Hematopoietic multipotent progenitor cell treated with erythropoietin and hydrocortisone succinate and interleukin-3 and kit ligand, for 6 days (in vitro differentiated cells): ENCODE measurements at places on chromosomes 5 and 9.

- DNase-seq = no peak
Measured at GRCh38 chr5:1536322-1536845, 12.6 kb upstream of the LPCAT1 start.

DNA sequence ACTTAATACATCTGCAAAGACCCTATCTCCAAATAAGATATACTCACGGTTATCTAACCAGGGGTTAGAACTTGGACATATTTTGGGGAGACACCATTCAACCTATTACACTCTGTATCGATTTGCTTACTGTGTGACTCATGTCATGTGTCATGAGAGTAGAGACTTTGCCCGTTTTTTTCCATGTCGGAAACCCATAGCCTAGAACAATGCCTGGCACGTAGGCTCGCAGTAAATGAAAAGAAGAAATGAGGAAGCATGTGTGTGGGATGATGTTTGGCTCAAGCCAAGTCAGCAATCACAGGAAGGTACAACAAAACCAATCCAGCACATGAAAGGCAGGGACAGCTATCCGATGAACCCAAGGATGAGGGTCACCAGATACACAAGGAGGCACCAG is 94.6 kb upstream of the DNAH5 start:
- no peak for DNase-seq

DNA sequence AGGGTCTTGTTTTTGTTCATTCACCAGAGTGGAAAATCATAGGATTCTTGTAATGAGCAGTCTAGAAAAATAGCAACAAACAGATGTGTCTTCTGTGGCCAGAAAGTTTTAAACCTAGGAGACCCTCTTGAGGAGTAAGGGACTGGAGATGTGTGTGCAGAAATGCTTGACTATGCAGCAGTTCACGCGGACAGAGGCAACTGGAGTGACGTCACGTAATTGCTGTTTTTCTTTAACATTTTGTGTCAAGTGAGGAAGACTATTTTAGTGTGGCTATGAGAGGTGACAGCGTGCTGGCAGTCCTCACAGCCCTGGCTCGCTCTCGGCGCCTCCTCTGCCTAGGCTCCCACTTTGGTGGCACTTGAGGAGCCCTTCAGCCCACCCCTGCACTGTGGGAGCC is 163.1 kb upstream of the PTCH1 start:
- DNase-seq = no peak

DNA sequence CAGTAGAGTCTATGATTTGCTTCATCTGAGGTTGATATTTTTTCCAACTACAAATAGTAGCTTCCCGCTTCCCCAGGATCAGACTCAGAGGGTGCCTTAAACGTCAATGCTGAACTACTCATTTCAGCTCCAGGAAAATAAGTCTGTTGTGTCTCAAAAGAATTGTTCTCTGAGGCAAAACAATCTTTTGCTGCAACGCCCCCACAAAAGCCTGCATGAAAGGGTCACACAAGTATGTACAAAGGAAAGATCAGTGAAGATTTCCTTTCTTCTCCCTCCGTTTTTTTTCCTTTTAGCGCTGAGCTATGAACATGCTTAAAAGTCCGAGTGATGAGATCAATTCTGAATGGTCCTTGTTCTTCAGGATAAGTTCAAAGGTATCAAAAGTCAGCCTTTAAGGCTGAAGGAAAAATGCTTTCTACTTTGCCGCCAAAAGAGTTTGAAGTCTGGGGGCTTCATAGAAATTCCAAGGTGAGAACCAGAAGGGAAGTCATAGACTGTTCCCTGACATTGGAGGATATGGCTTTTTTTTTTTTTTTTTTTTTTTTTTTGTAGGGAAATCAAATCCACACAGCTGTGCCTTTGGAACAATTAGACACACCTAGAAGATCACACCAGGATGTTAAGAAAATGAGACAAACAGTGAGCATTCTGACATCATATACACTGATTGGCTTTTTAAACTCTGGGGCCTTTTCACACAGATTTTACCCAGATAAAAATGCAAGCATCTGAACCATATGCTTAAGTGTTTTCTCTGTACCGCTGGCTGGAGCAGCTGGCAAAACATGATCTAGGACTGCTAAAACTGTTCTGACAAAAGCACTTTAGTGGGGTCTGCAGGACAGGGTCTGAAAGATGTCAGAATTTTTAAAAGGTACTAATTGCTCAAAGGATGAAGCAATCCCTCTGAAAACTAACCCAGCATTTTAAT is 329.3 kb downstream of the ENC1 start:
- DNase-seq = no peak

DNA sequence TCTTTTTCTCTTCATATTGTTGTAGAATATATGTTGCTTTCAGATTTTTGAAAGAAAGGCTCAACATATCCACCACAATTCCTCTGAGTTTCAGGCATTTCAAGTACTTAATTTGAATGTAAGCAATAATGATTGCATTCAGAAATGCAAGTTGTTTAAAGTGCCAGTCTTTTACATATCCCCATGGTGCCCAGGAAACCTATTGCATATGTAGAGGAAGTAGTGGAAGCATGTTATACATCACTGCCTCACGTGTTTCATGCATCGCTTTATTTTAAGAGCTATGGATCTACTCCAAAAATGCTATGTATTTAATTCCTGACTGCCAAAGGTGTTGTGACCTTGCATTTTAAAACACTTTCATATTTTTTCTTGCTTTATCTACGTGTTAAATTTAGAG is 28.1 kb downstream of the CPEB4 start:
- no peak for DNase-seq

DNA sequence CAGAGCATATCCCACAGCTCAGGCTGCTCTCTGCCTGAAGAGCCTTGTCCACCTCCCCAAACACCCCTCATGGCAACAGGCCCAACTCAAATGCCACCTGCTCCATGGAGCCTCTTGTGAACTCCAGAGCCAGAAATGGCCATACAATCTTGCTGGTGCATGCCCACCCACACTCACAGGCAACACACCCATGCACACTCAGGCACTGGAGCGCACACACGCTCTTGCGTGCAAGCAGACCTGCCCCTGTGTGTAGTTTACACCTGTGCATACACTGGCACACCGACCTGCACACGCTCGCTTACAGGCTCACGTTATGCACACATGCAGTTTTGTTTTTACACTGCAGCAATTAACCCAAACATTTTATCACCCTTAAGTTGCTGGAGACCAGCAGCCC is 40.0 kb downstream of the HRH2 start:
- DNase-seq = no peak

DNA sequence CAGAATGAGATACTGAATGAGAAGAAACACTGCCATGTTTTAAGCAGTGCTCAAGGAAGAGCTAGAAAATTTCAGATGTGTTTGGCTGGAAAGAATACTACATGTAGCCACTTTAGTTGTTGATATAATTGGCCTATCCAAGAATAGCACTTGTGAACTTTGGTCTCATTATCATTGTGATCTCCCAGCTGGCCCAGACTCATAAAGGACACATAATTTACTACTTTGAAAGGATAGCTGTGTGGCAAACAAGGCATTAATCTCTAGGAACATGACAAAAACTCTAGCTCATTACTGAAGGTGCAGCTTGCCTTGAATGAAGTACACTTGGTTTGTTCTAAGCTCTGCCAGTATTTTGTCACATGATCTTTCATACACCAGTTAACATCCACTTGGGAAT is 356.3 kb downstream of the CSNK1G3 start:
- no peak for DNase-seq

GRCh38 chr9:4986296-4986695 is 1.2 kb downstream of the JAK2 start:
- peak; percentile 42 for DNase-seq

GRCh38 chr5:5195128-5195918 is 55.2 kb downstream of the ADAMTS16 start:
- DNase-seq = no peak

DNA sequence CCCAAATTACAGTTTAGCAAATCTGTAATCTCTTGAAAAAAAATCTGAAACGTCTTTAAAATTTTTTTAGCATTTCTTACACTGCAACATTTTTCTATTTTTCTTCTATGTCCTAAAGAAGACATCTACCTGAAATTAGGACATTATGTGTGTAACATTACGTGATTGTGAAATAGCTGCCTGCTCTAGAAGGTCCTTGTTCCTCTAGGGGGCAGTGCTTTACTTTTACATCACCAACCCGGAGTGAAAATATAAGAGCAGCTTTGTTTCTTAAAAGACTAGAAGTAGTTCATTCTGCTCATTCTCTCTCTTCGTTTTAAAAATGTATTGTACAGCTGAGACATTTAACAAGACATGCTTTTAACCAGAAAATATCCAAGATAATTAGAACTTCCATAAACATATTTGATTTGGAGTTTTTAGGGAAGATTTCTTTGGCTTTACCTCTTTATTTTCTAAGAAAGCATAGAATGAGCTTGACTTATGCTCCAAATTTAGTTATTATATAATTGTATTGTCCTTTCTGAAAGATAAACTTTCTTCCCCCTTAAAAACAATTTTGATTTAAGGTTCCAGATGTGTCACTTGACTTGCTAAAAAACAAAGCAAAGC is 48.1 kb upstream of the RIOK2 start:
- peak; percentile 88 for DNase-seq

- no peak for DNase-seq
Measured at GRCh38 chr5:76590027-76590426, 33.2 kb downstream of the F2RL2 start.

- no peak for DNase-seq
Measured at GRCh38 chr5:63803165-63803564, 159.1 kb downstream of the HTR1A start.

DNA sequence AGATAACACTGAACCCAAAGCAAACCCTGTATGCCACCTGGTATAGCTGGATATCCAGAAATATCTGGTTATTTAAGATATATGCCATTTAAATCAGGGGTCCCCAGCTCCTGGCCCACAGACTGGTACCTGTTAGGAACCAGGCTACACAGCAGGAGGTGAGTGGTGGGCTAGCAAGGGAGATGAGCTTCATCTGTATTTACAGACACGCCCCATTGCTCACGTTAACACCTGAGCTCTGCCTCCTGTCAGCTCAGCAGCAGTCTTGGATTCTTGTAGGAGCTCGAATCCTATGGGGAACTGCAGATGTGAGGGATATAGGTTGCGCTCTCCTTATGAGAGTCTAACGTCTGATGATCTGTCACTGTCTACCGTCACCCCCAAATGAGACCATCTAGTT is 646.6 kb downstream of the TLE4 start:
- DNase-seq = no peak

GRCh38 chr5:175457466-175457865 is 13.5 kb upstream of the DRD1 start:
- DNase-seq = no peak

GRCh38 chr9:96050861-96051155 is 175.3 kb downstream of the ERCC6L2 start:
- DNase-seq = peak; percentile 86

- DNase-seq = no peak
Measured at GRCh38 chr9:76893395-76893932, 12.4 kb downstream of the PRUNE2 start.

- no peak for DNase-seq
Measured at GRCh38 chr5:38858839-38859238, 13.0 kb downstream of the OSMR start.

DNA sequence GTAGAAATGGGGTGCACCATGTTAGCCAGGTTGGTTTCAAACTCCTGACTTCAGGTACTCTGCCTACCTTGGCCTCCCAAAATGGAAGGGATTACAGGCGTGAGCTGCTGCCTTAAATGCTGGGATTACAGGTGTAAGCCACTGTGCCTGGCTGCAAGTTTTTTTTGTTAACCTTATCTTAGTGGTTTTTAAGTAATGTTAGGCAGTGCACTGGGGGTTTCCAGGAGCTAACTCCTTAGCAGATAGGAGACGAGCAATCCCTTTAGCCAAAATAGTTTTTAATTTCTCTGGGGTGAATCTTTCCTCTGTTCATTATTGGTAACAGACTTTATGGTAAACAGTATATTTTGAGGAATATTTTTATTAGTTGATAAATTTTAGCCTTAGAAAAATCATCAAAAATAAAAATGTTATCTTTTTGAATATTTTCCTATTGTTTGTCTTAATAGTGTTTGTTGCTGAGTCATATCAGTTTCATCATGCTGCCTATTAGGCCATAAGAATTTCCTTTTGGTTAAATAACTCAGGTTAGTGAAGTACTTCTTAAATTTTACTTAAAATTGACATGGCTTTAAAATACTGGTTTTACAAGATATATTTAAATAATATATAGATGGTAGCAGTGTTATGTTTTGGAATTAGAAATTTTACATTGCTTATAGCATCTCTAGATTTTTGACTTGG is 37.9 kb downstream of the LMNB1 start:
- peak; percentile 41 for DNase-seq

GRCh38 chr9:133221177-133221809 is 12.2 kb upstream of the OBP2B start:
- DNase-seq = no peak

DNA sequence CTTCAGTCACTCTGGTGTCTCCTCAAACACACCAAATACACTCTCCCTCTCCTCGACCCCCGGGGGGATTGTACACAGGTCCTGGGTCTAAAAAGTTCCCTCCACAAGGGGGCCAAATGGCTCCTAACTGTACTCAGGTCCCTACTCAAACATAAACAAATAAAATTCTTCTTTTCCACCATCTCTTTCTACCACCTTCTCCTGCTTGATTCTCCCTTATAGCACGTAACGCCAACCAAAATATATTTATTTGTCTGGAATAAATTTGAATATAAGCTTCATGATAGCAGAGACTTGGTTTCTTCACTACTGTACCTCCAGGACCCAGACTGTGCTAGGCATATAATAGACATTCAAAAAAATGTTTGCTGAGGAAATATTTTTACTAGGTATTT is 21.4 kb downstream of the ZNF608 start:
- DNase-seq = no peak

DNA sequence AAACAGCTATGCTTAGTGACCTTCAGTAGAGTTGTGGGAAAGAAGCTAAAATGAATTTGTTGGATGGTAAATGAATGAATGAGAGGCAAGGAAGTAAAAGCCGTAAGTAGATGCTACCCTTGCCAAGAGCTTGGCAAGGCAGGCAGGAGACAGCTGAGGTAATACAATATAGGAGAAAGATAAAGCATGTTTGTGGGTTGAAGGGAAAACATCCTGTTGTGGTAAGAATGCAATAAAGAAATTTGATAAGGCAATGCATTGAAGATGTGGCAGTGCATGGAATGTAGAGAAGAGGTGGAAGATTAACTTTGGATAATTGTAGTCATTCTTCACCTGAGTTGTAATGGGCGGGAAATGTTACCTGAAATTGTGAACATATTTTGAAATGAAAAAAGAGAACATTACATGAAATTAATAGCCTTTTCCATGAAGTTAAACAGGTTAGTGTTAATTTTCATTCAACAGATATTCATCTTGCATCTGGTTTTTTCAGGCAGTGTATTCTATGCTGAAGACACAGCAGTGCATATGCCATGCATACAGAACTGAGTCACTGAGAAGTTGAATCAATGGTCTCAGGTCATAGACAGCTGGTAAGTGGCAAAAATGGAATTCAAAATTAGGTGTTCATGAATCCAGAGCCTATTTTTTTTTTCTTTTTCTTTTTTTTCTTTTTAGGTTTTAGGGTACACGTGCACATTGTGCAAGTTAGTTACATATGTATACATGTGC is 43.4 kb upstream of the SPINK5 start:
- no peak for DNase-seq

DNA sequence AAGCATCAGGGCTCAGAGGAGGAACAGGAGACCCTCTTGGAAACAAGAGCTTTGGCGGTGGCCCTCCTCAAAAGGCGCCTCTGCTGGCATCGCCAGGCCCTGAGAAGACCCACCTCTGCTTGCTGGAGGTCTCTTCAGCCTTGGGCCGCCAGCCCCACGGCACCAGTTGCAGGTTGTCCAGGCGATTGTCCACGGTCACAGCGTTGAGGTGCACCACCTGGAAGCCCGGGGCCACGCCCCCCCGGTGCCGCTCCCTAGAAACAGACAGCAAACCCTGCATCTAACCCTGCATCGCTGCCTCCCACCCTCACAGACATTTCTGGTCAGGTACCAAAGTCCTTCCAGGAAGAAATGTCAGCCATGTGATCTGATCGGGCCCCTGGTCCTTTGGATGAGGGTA is 3.5 kb downstream of the ZMYND19 start:
- DNase-seq = no peak
